H1 (cell line): ENCODE measurements at places on chromosomes 5 and 9.

DNA sequence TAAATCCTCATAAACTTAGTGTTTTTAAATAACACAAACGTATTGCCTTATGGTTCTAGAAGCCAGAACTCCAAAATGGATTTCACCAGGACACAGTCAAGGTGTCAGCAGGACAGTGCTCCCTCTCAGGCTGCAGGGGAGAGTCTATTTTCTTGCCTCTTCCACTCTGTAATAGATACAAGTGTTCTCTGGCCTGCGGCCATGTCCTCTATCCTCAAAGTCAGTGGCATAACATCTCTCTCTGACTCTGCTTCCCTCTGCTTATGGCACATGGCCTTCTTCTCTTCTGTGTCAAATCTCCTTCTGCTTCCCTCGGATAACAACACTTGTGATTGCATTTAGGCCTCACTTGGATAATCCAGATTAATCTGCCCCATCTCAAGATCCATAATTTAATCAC is 129.4 kb upstream of the OR13F1 start:
- H3K27ac ChIP-seq: no peak overlapping the region
- no peak for DNase-seq
- no peaks in the 10 kb centered on the region for H3K36me3 ChIP-seq
- no peaks in the 10 kb centered on the region for H3K4me1 ChIP-seq
- H3K27me3 ChIP-seq: no peaks in the 10 kb centered on the region
- H3K4me3 ChIP-seq: no peak overlapping the region

GRCh38 chr5:56812110-56812509 is 3.2 kb upstream of the MAP3K1 start:
- no peak overlapping the region for H3K4me3 ChIP-seq
- H3K27me3 ChIP-seq: no peaks in the 10 kb centered on the region
- H3K36me3 ChIP-seq: no peaks in the 10 kb centered on the region
- no peak overlapping the region for H3K27ac ChIP-seq

DNA sequence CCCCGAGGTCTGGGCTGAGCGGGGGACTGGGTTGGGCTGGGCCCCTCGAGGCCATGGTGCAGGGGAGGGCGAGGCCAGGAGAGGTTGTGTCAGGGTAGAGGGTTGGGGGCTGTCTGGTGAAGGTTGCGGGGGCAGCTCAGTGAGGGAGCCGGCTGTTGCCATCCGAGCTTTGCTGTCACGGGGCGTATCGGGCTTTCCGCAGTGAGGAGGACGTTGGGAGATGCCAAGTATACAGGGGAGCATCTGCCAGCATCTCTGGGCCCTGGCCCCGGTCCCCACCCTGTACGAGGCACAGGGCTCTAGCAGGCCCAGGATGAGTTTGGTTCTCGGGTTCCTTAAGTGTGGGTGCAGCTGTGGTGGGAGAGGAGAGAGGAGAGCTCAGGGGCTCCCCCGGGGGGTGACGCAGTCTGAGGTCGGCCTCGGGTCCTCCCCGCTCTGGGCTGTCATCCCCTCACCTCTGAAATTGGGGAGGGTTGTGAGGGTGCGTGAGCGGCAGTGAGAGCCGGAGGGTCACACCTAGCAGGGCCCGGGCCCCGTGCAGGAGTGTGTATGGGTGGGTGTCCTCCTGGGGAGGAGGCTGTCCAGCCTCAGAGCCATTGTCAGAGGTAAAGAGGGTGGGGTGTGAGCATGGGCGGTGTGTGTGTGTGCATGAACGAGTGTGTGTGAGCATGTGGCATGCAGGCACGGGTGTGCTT is 87.3 kb downstream of the COL5A1 start:
- no peak overlapping the region for H3K27ac ChIP-seq
- H3K4me3 ChIP-seq: no peak overlapping the region
- DNase-seq: no peak

DNA sequence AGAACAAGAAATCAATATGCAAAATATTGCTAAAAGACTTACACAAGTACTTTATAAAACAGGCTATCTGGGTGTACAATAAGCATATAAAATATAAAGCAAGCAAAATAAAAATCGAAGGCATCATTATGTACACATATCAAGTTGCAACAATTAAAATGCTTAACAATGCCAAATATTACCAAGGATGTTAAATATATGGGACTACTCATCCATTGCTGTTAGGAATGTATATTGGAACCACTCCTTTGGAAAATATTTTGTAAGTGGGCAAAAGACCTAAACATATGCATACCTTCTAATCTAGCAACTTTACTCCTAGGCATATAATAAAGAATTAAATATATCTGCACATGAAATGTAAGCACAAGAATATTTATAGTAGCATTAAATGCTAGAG is 632.6 kb upstream of the COX7C start:
- H3K36me3 ChIP-seq: no peaks in the 10 kb centered on the region
- H3K27ac ChIP-seq: no peak overlapping the region
- no peaks in the 10 kb centered on the region for H3K27me3 ChIP-seq
- DNase-seq: no peak

DNA sequence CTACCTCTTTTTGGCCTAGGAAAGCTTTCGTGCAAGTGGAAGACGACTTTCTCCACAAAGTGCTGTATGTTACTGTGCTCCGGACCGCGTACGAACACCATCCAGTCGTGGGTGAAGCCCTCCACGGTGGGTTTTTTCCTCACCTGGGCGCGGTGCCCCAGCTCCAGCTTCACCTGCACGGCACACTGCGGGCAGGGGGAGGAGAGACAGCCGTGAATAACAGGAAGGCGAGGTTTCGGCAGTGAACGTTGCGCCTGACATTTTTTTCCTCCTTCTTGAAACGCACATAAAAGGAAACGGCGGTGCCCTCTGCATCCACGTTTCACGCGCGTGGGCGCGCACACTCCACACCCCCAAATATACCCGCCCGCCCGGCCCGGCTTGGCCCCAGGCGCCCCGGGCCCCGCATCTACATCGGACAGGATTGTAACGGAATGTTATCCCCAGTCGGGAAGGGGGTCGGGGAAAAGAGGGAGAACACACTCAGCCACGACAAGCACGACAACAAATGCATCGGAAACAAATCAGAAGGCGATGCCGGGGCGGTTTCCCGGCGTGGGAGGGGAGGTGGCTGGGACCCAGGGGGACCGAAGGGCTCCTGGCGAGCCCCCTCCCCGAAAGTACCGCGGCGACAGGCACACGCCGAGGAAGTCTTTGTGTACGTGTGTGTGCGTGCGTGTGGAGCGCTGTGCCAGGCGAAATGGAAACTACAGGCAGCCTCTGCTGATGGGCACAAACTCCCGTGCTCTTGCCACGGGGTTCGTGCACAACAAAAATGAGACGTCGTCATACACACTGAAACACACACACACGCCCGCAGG is 1.4 kb downstream of the MLLT3 start:
- no peak overlapping the region for H3K27ac ChIP-seq
- H3K27me3 ChIP-seq: peaks cover 40% of the 10 kb centered on the region
- peak; percentile 60 for DNase-seq
- H3K4me1 ChIP-seq: peaks cover 17% of the 10 kb centered on the region

- H3K27me3 ChIP-seq: peaks cover 4% of the 10 kb centered on the region; the same call in 1 of the 2 replicates
- DNase-seq: no peak
- H3K36me3 ChIP-seq: no peaks in the 10 kb centered on the region
- H3K4me1 ChIP-seq: no peaks in the 10 kb centered on the region
- H3K27ac ChIP-seq: no peak overlapping the region
- H3K4me3 ChIP-seq: no peak overlapping the region
Measured at GRCh38 chr5:544675-545355, 20.6 kb upstream of the SLC9A3 start.

- no peak overlapping the region for H3K4me3 ChIP-seq
- H3K27ac ChIP-seq: no peak overlapping the region
- no peak for DNase-seq
- 0 out of 2 replicates have a peak, but pooled peaks cover 2% of the 10 kb centered on the region for H3K36me3 ChIP-seq
- no peaks in the 10 kb centered on the region for H3K4me1 ChIP-seq
Measured at GRCh38 chr5:143055596-143056338, 285.6 kb downstream of the ARHGAP26 start.

GRCh38 chr9:109328978-109329637 is 8.2 kb upstream of the EPB41L4B start:
- H3K27me3 ChIP-seq: no peaks in the 10 kb centered on the region
- no peak overlapping the region for H3K4me3 ChIP-seq
- no peaks in the 10 kb centered on the region; the same call in 1 of the 2 replicates for H3K4me1 ChIP-seq
- no peak for DNase-seq
- no peak overlapping the region for H3K27ac ChIP-seq

- no peak overlapping the region for H3K27ac ChIP-seq
- DNase-seq: no peak
- H3K4me1 ChIP-seq: no peaks in the 10 kb centered on the region
Measured at GRCh38 chr9:126304207-126304970, 22.2 kb upstream of the MVB12B start.

DNA sequence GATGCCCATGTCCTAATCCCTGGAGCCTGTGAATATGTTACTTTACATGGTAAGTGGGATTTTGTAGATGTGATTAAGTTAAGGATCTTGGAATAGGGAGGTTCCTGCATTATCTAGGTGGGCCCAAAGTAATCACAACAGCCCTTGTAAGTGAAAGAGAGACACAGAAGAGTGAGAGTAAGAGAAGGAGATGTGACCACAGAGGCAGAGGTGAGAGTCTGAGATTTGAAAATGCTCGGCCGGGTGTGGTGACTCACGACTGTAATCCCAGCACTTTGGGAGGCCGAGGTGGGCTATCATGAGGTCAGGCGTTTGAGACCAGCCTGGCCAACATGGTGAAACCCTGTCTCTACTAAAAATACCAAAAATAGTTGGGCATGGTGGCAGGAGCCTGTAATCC is 2.6 kb upstream of the HINT1 start:
- no peaks in the 10 kb centered on the region for H3K4me1 ChIP-seq
- H3K36me3 ChIP-seq: no peaks in the 10 kb centered on the region

GRCh38 chr5:54673523-54674225 is 156.1 kb downstream of the SNX18 start:
- H3K27ac ChIP-seq: no peak overlapping the region
- H3K36me3 ChIP-seq: no peaks in the 10 kb centered on the region
- DNase-seq: no peak
- H3K4me1 ChIP-seq: no peaks in the 10 kb centered on the region

DNA sequence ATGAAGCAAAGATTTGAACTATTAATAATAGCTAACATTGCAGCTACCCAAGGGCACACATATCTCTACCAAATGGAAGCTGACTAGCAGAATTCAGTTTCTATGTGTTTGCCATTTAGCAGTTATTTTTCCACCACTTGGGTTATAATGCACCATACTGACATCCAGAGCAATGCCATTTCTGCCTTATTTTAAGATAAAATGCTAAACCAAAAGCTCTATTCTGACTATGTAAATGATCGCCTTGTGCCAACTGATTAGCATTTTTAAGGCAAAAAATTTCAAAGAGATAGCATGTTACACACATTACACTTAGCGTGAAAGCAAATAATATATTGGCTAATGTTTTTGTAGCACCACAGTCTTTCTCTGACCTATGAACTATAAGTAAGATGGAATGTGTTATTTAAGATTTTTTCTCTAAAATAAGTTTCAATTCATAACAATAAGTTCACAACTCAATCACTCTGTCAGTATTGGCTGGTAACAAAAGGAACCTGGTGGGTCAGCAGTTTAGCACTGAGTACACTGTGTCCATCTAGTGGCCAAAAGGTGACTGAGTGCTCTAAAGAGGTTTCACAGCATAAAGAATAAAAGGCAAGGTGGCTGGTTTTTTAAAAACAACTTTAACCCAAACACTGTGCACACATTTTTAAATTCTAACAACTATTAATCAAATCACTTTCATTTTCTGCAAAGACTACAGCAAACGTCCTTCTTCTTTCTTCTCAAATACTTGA is 443.5 kb downstream of the PDE4D start:
- H3K27ac ChIP-seq: no peak overlapping the region
- H3K36me3 ChIP-seq: no peaks in the 10 kb centered on the region
- H3K27me3 ChIP-seq: no peaks in the 10 kb centered on the region
- DNase-seq: no peak
- H3K4me3 ChIP-seq: no peak overlapping the region
- no peaks in the 10 kb centered on the region for H3K4me1 ChIP-seq

- H3K27me3 ChIP-seq: no peaks in the 10 kb centered on the region
- peaks cover 2% of the 10 kb centered on the region; the same call in 1 of the 2 replicates for H3K4me1 ChIP-seq
- no peaks in the 10 kb centered on the region for H3K36me3 ChIP-seq
- no peak for DNase-seq
- peak overlapping the region; percentile 51 for H3K4me3 ChIP-seq
- H3K27ac ChIP-seq: peak overlapping the region; percentile 84
Measured at GRCh38 chr5:81971111-81971711, 612 bp upstream of the ATG10 start.

GRCh38 chr5:101811466-101811865 is 484.6 kb downstream of the SLCO4C1 start:
- H3K27me3 ChIP-seq: no peaks in the 10 kb centered on the region
- no peak overlapping the region for H3K27ac ChIP-seq
- H3K4me3 ChIP-seq: no peak overlapping the region
- no peaks in the 10 kb centered on the region for H3K4me1 ChIP-seq
- no peak for DNase-seq
- no peaks in the 10 kb centered on the region for H3K36me3 ChIP-seq

DNA sequence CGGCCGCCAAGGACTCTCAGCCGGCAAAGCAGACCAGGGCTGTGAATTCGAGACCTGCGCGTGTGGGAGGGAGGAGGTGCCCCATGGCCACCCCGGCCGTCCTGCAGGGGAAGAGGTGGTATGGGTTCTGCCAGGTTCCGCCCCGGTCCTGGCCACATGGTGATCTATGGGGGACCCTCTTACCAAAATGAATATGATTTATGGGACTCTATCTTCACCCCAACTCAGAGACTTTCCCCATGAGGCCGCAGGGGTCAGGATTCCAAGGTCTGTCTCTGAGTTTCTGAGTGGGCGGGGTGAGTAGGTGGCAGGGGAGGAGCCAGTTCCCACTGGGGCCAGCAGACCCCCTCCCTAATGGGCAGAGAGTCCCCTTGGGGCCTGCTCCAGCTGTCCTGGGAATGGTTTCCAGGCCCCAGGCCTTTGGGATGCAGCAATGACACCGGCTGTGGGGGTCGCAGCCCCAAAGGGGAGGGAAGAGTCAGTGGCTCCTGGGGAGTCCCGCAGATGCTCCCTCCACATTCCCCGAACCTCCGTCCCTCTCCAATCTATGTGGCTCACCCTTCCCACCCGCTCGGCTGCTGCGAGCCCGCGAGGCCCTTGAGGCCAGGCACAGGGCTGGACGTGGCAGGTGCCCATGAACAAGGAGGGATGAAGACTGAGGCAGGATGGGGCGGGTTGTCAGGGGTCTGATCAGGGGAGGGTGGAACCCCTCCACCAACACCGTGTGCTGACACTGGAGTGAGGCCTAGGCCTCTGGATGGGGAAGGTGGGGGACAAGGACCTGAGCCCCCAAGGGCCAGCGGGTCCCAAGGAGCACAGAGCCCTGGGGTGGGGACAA is 20.1 kb upstream of the NOTCH1 start:
- no peak overlapping the region for H3K27ac ChIP-seq
- no peaks in the 10 kb centered on the region for H3K27me3 ChIP-seq
- H3K4me3 ChIP-seq: no peak overlapping the region
- H3K4me1 ChIP-seq: peaks cover 24% of the 10 kb centered on the region
- no peaks in the 10 kb centered on the region for H3K36me3 ChIP-seq

DNA sequence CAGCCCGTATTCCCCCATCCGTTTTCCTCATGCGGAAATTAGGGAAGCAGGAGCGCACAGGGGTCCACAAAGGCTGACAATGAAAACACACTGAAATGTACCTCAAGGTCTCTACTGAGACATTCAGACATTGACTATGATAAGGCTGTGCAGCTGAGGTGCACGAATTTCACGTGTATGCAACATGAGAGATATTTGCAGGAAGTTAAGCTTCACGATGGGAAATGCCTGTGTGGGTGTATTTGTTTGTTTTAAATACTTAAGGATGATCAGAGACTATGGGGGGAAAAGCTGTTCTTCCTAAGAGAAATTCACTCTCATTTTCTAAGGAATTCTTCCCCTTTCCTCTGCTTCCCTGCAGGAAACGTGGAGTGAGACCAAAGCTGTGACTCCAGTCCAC is 2.6 kb upstream of the SPATA31E1 start:
- no peaks in the 10 kb centered on the region for H3K27me3 ChIP-seq
- no peaks in the 10 kb centered on the region for H3K36me3 ChIP-seq
- H3K4me1 ChIP-seq: no peaks in the 10 kb centered on the region; the same call in 1 of the 2 replicates
- DNase-seq: no peak
- H3K27ac ChIP-seq: no peak overlapping the region
